ENCODE measurements at places on chromosomes 7 and 10.

GRCh38 chr10:22795546-22795945, 81.2 kb upstream of the PIP4K2A start:
- DNase-seq = no peak

- no peak for DNase-seq
Measured at GRCh38 chr10:94123258-94123995, 129.7 kb downstream of the PLCE1 start.

- DNase-seq = no peak
Measured at GRCh38 chr7:130914554-130915294, 180.7 kb upstream of the KLF14 start.

DNA sequence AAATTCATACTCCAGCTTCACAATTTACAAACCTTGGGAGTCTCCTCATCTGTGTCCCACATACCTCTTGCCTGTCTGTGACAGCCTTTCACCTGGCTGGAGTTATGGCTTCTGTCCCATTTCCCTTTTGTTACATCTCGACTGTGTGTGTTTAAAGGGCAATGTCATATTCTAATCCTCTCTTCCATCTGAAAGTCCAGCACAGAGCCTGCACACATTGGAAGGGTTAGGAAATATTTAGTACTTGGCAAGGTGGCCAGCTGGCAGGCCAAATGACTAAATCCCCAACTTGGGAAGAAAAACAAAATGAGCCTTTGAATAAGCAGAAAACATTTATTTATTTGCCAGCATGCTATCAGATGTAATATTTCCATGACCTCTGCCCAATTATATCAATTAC, 120.1 kb upstream of the STK17A start:
- DNase-seq = no peak

DNA sequence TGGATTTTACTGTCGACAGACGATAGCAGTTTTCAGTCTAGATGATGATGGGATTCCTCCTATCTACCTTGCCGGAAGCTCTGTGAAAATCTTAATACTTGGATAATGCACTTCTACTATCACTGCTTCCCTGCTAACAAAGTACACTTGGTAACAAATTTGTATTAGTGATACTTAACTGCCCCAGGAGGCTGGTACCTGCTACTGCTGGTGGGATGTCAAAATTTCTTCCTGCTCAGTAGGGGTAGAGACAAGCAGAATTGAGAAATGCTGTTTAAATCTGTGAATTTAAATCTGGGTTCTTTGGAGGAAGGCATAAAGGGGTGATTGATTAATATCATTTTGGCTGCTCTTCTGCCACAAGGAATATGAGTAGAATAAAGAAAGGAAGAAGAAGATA, 99.8 kb upstream of the STRIP2 start:
- DNase-seq = no peak

DNA sequence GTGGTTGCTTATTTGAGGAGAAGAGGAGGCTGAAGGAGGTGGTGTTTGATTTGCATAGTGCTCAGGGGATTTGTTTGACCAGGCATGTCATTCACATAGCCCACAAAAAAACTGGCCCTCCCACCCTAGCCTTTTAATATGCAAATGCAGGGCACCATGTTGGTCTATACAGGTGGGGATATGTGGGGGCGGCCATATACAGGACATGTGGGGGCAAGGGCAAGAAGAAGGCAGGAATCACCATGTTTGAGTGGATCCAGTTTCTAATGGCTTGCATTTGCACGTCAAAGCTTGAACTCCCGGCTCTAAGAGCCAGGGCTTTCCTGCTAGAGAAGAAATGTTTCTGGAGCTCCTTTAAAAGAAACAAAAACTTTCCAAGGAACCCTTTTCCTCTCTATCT, 541.0 kb downstream of the ZWINT start:
- DNase-seq = no peak

DNA sequence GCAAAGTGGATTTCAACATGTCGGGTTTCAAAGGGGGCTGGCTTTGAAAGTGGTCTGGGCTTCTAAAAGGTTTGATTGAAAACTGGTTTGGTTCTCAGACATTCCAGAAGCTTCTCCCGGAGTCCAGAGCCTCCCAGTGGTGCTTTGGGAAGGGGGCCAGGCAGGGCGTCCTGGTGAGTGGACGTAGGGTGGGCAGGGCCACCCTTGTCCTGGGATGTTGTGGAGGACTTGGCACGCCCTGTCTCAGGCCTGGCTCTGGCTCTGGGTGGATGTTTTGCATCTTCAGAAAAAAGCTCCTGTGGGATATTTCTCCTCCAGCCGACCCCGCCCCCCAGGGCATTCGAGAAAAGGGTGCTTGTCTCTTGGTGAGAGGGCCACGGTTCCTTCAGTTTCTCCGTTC, 31.2 kb downstream of the GRIFIN start:
- no peak for DNase-seq

DNA sequence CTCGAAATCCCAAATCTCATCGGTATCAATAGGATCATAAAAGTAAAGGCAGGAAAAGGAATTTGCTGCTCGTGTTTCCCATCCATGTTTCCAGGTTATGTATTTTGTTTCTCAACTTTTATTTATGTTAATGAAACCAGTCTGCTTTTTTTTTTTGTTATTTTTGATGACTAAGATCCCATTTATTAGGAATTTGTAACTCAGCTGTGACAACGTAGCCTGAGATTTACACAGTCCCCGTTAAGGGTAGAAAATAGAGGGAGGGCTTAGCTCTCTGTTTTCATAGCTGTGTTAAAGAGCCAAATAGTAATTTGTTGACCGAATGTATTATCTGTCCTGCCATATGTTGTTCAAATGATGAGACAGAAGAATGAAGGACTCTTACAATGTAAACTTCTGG, 164.0 kb downstream of the MGMT start:
- no peak for DNase-seq

DNA sequence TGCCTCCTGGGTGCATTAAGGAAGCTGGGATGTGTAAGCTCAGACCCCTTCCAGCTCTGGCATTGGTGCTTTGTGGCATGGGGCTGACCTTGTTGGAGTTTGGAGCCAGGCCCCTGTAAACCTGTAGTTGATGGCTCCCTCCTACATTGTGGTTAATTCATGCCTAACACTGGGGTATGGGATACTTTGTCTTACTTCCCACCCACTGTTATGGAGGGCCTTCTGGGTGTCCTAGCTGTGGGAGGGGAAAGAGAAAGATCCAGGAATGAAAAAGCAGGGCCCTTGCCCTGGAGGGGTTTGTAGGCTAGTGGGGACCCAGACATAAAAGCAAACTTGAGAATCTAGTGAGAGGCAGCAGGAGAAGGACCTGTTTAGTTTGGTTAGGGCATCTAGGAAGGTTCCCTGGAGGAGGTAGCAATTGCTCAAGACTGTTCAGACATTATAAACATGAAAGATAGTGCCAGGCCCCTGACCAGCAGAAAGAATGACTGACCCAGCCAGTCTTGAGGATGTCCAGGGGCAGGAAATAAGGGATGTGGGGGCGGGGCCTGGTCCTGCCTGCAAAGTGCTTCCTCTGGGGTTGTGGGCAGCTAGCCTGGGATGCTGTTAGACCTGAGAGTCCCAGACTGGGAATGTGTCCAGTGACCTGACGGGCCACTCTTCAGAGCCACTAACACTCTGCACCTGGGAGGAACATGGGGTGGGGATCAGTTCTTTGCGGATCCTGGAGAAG, 6.6 kb downstream of the ADAMTS14 start:
- DNase-seq = no peak

- no peak for DNase-seq
Measured at GRCh38 chr7:91047636-91048035, 216.6 kb upstream of the FZD1 start.

DNA sequence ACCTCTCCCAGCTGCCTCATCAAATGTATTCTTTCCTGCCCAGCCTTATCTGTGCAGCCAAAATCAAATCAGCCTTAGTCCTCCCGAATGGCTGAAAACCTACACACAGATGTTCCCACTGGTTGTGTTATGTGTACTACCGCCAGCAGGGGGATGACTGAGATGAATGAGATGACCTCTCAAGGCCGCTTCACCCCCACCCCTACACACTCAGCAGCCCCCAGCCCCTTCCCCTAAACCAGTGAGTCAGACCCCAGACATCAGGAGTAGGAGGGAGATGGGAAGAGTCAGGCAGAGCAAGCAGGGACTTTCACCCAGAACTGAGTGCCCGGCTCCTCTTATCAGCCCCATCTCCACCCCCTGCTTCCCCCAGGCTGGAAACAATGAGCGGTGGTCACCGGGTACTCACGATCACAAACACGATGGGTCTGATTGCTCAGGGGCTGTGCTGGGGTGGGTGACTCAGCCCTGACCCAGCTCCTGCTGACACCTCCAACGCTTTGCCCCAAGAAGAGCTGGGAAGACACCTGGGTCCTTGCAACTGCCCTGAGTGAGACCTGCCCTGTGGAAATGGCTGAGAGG, 6.5 kb upstream of the C10orf105 start:
- DNase-seq = peak; percentile 58

DNA sequence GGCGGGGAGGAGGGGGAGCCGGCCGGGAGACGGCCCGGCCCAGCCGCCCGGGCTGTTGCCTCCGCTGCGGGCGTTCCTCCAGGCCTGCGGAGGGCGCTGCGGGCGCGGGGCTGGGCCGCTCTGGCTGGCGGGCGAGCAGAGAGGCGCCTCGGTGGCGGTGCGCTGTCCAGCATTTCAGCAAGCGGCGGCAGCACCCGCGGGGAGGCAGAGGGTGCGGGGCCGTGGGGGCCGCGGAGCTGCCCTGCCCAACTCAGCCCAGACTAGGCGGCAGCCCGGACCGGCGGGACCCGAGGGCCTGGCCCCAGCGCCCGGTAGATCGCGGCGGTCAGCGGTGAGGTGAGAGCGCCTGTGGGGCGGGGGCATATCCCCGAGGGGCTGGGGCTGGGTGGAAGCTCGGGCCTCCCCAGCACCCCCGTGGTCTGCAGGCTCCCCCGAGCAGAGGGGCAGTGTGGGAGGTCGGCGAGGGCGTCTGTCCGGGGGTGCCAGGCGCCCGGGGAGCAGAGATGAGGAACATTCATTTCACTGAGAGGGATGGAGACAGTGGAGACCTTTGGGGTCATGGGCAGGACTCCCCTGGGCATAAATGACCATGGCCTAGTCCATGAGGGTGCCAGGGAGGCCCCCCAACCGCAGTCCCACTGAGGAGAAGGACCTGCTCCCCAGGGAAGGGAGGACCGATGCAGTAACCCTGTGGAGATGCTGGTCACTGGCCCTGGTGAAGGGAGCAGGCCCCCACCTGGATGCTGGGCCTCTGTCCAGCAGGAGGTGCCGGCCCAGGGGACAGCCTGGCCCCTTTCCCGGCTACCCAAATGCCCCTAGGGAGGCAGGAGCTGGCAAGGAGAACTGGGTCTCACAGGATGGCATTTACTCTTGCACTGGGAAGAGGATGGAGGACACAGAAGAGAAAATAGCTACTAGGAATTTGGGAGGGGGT, at the start of gene SRRM3:
Gene SRRM3 (plus strand): TSS at position 165 of the 934 bp plus-strand sequence. CDS start 33,171 bp downstream, outside the sequence.
- DNase-seq = peak; percentile 84

DNA sequence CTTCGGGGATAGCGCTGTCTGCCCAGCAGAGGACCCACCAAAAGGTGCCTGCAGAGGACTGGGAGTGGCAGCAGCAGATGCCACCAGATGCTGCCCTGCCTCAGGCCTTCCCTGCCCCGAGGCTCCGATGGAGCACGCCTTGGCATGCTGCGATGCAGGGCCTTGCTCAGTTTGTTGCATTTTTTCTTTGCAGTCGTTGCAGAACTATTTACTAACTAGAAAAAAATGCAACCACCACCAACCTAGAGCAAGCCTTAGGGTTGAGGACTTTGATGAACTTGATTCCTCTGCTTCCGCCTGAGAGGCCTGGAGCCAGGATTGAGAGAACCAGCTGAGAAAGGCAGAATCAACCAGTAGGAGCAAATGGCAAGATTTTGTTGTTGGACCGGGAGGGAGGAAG, 585.6 kb upstream of the MKI67 start:
- no peak for DNase-seq

DNA sequence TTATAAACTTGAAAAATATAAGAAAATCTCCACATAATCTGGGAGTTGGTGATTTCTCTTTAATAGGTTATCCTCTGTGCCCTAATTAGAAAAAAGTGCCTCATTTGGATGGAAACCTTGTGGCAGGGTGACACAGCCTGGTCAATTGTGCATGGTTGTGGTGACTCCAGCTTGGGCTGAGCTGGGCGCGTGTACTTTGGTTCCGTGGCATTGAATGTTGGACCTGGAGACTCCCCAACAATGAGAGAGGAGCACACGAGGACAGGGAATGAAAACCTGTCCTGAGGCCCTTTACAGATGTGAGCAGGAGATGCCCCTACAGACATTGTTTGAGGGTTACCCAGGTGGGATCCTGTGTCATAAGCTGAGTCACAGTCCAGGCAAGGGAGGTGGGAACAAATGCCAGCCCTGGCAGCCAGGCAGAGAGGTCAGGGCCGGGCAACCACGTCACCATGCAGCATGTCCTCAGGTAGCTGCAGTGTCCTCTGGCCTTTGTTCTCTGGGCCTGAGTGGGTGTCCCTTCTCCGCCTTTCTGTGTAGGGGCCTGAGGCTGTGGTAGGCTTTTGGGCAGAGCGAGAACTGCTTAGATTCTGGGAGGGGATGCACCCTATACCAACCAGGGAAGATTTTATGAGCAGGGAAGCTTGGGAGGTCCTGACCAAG, 147.4 kb upstream of the TBX20 start:
- DNase-seq = no peak

GRCh38 chr10:42734536-42734935, 48.1 kb upstream of the BMS1 start:
- DNase-seq = no peak

DNA sequence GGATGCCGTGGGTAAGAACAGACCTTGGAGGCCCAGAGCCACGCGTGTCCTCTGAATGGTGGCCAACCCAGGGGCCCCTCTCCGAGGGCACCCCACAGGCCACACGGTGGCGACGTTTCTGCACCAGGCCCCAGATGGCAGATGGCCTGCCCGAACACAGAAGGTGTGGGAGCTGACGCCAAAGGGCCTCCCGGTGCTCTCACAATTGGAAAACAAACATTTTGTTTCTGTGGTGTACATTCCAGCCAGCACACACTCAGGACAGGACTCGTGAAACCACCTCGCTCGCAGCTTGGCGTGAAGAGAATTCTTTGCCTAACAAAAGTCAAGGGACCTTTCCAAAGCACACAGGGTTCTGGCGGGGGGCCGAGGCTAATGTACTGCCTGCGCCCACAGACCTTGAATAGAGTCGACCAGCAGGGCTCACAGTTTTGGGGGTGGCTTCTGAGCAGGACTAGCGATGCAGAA, 112.1 kb downstream of the FAM53B start:
- DNase-seq = no peak

- no peak for DNase-seq
Measured at GRCh38 chr10:14093730-14094484, 236.8 kb downstream of the FRMD4A start.

DNA sequence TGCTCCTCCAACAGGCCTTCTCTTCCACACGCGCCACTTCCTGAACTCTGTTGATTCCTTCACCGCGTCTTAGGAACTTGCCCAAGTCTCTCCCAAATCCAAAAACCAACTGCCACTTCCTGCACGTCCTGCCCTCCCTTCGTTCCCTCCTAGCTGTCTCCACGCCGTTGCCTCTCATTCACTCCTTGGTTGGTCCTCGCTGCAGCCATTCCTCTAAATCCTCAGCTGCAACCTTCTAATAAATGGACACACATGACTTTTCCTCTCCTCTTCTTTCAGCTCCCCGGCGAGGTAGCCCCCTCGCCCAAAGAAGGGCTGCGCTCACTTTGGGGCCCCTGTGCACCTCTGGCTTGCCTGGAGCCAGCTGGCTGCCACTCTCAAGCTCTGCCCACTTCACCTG, 110.2 kb downstream of the XRCC2 start:
- no peak for DNase-seq

All from CD4-positive, alpha-beta T cell treated with Interleukin-12 subunit alpha and Interleukin-12 subunit beta, for 1 hour (primary cell).